ENCODE measurements at places on chromosomes 2 and 18.

- DNase-seq = no peak
These were observed 49.7 kb upstream of the CCDC85A start for GRCh38 chr2:56133931-56134629.

- DNase-seq = no peak
These were observed 16.6 kb downstream of the MCFD2 start for GRCh38 chr2:46899053-46899452.

- DNase-seq = peak; percentile 67
These were observed 277.1 kb upstream of the CCDC68 start for GRCh38 chr18:55236150-55236931.

DNA sequence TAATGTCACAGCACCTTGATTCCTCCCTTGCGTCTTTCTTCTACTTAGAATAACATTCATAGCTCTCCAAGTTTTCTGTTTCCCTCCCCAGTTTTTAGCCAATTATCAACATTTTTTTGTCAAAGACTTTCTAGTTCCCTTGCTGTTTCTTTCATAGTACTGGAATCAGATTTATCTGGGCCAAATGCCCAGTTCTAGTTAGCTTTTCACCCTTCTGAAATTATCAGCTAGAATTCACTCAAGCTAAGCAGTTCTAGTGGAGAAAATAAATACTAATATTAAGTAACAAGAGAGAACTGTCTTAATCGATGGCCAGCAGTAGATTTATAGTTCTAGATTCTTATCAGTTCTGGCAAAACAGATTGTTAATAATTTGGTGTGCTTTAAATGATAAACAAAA lies 36.2 kb downstream of the EFEMP1 start:
- no peak for DNase-seq

GRCh38 chr2:56613920-56614319 lies 430.1 kb downstream of the CCDC85A start:
- DNase-seq = no peak

DNA sequence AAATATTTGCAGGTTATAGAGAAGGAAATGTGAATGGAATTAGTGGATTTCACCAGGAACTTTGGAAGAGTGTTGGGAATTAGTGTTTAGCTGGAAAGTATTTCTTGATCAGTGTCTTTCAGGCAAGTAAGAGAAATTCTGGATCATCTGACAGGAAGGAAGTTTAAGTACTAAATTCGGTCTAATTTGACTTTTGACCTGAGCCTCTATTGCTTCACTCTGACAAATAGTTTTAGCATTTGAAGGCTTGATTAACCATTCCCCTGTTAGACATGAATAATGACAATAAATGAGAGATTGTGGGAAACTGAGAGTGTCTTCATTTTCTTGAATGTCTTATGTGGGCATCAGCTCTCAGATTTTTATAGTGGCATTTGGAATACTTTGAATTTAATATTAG lies 16.0 kb downstream of the CCNT2 start:
- DNase-seq = no peak

- no peak for DNase-seq
These were observed 347.1 kb upstream of the FSIP2 start for GRCh38 chr2:185391543-185391942.

GRCh38 chr2:71008342-71008741 lies 13.7 kb upstream of the TEX261 start:
- no peak for DNase-seq

DNA sequence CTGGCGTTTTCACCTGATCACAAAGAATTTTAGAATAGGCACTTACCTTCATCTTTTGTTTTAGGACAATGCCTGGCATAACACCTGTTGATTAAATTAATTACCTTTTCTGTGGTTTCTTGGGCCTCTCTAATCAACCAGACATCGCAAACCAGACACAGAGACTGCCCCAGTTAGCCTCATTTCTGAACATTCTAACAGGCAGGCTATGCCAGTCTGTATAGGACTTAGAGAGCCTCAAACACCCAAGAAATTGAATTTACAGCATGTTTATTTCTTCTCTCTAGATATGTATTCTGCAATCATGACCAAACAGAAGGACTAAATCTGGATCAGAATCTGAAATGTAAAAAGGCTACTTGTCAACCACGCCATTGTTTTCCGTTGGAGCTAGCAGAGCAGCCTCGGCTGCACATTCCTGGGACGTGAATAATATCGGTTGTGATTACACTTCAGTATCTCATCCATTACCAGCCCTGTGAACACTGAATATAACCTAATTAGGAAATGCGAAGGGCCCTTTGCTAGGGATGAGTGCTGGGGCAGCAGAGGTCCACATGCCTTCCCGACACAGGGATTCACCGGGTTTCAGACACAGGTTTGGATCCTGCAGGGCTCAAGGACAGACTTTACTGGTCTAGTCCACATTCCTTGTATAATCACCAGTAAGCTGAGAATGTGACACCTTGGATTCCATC lies 17.5 kb upstream of the CDC42EP3 start:
- DNase-seq = peak; percentile 72

DNA sequence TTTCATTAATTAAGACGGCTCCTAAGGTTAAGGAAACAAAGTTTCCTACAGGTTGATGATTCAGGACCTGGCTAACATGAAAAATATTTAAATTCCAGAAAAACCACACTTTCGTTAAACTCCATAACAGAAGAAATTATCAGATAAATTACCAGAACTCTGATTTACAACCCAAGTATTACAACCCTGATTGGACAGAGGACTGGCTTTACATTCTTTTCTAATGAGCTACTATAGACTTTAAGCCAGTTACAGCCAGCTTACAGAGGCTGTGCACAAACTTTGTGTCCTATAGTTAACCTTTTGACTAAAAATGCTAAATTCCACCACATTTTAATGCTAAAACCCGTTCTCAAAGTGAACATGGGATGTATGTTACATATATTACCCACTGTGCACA lies 458.6 kb downstream of the KCNJ3 start:
- DNase-seq = no peak

GRCh38 chr2:71546777-71547281 lies 93.5 kb downstream of the DYSF start:
- DNase-seq = peak; percentile 55

- no peak for DNase-seq
These were observed 271.8 kb downstream of the SRBD1 start for GRCh38 chr2:45339253-45339652.

DNA sequence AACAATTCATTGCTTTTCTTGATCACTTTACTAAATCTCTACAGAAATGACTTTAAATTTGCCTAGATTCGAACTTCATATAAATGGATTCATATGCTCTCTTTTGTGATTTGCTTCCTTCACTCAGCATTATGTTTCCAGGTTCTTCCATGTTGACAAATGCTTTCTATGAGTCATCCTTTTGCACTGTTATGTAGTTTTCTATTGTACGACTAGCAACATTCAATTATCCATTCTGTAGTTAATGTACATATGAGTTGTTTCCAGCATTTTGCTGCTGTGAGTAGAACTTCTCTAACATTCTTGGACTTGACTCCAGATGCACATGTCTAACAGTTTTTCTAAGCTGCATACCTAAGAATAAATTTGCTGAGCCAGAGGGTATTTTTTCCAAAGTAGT lies 66.5 kb upstream of the NEUROD1 start:
- DNase-seq = no peak

DNA sequence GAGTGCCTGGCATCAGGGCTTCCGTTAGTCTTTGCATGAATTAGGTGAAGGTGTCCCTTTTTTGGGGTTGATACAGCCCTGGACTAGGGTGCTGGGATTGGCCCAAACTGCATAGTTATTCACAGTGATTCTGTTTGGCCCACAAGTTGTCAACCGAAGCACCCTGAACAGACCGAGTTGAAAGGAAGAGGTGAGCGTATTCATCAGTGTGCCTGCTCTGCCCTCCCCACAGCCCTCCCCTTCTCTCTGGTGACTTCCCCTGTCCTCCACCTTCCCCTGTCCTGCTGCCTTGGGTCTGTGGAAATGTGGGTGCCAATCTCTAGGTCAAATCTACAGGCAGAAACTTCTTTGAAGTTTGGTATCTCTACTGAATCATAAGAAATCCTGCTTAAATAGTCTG lies 330.5 kb downstream of the DYSF start:
- no peak for DNase-seq

DNA sequence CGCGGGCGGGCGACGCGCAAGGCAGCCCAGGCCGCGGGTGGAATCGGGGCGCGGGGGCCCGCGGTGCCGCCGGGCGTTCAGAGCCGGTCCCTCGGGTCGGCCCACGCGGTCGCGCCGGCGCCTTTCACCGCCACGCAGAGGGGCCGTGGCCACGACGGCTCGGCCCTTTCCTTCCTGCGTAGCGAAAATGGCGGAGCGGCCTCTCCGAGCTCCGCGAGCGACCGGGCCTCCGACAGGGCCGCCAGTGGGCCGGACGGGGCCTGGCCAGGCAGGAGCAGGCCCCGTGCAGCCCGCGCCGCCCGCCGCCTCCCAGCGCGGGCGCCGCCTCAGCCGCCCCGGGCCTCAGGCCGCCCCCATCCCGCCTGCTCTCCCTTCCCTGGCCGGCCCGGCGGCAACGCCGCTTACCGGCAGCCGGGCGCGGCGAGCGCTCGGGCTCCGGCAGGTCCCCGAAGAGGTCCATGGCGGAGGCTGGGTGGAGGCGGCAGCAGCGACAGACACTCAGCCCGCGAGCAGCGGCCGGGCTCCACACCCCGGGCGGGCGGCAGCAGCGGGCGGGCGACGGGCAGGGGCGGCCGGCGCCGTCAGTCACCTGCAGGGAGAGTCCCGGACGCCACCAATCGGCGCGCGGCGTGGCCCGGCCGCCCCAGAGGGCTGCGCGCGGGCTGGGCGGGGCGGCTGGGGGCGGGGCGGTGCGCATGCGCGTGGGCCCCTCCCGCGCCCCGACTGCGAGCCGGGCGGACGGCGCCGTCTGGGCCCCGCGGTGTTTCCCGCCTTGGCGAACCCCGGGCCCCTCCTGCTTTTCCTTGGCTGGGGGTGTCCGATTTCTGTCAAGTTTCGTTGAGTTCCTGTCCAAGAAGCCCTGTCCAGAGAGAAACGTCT lies at the start of gene ILKAP:
ILKAP (minus strand) TSS at position 602 of the 879 bp plus-strand sequence; CDS start at position 460, 142 bp downstream.
- DNase-seq = peak; percentile 96

GRCh38 chr18:59657012-59657411 lies 40.2 kb downstream of the CCBE1 start:
- DNase-seq = no peak

GRCh38 chr2:19649142-19649541 lies 252.6 kb downstream of the TTC32 start:
- no peak for DNase-seq

DNA sequence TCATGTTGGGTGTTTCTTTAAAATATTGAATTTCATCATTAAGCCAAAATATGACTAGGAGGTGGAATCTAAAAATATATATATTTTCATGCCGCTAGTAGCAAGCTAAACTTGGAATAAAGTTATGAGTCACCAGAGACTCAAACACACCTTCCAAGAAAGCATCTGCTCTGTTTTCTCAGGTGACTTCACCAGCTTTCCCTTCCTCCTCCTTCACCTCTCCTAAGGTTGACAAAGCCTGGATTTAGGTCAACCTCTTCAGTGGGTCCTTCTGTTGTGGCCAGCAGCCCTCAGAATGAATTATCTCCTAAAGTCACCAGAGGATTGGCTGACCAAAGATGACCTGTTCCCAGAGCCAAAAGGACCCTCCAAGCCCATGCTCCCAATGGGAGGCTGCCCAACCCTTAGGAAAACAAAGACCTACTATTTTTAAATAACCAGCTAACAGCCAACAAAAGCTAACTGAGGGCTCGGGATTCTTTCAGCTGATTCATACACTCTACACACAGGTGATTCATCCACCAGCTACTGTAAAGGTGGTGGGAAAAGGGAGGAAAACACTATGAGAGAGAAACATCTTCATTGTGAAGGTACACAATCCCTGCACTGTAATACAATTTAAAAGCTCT lies 113.9 kb downstream of the MYO5B start:
- DNase-seq = no peak

GRCh38 chr2:17688600-17688999 lies 65.0 kb downstream of the SMC6 start:
- no peak for DNase-seq

GRCh38 chr2:215793747-215794595 lies 219.4 kb downstream of the MREG start:
- DNase-seq = no peak

DNA sequence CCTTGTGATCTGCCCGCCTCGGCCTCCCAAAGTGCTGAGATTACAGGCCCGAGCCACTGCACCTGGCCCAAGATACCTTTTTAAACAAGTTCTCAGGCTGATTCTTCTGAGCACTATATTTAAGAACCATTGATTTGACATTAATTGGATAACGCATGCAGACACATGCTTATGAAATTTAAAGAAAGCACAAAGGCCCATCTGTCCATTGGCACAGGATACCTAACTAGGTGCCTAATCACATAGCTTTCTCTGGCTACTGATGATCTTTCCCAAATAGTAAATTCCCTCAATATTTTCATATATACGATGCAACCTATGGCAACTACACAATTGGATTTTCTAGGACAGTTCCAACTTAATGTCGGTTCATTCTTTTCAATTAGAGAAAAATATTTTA lies 62.5 kb upstream of the STAM2 start:
- no peak for DNase-seq

GRCh38 chr18:10030816-10031541 lies 117.2 kb downstream of the VAPA start:
- DNase-seq = no peak

- DNase-seq = no peak
These were observed 12.6 kb downstream of the NT5DC4 start for GRCh38 chr2:112733456-112733855.

- DNase-seq = no peak
These were observed 39.4 kb downstream of the MYT1L start for GRCh38 chr2:2291500-2292260.

- no peak for DNase-seq
These were observed 189.9 kb downstream of the MYO1B start for GRCh38 chr2:191435141-191435540.

- DNase-seq = no peak
These were observed 323.0 kb downstream of the FBXO15 start for GRCh38 chr18:73824671-73825070.

DNA sequence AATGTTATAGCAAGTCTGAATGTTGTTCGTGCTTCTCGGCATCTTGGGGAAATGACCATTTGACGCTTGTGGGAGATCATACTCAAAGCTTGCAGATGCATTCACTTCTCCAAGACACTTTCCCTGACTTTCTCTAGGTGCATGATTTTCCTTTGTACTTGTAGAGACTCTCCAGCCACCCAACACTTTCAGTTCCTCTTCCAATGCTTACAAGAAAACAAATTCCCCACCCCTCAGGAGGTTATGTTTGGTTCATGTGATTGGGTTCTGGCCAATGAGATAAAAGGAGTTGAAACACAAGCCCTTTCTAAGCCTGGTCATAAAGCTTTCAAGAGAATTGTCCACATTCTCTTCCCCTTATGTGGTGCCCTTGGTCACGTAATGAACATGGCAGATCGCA lies 156.3 kb downstream of the EPHA4 start:
- no peak for DNase-seq

- DNase-seq = no peak
These were observed 216.9 kb downstream of the CELF4 start for GRCh38 chr18:37348729-37349128.

DNA sequence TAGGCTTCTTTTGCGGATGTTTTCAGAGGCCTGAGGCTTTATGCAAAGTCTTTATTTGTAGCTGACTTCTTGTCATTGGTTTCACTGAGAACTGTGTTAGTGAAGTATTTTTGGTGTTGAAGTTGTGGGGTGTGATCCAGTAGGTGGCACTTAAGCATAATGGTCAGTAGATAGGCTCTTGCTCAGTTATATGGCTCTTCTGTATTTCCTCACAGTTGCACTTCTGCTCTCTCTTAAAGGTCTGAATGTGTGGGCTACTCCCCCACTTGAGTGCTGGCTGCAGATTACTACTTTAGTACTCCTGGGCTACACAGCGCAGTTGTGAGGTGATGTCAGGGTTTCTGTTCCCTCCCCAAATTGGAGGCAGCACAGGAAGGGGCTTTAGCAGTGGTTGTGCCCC lies 133.8 kb upstream of the SCN7A start:
- no peak for DNase-seq

Measured in aorta (tissue), 5 donors.